Activated CD4-positive, alpha-beta T cell treated with anti-CD3 and anti-CD28 coated beads, Interleukin-2, Interleukin-4, amounts not matched to agents 100 ng/mL and 50 ng/mL, durations not matched to agents 16 hours and 8 hours (primary cell): ENCODE measurements at places on chromosomes 7 and 10.

DNA sequence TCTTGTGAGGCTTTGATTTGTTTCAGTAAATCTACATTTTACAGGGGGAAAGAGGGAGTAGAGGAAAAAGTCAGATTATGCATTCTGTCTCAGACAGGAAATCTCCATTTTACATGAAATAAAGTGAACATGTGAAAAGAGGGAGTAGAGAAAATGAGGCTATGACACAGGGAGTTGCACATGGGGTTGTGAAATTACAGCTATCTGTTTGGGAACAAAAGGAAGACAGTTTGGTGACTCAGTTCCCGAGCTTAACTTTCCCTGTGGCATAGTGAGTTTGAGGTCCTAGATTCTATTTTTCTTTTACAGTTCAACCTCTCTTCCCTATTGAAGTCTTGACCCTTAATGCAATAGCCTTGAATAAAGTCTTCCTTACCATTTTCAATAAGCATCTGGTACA lies 63.2 kb upstream of the AGR3 start:
- DNase-seq: no peak

GRCh38 chr7:88665892-88666514 lies 93.5 kb upstream of the ZNF804B start:
- no peak for DNase-seq

- DNase-seq: no peak
Measured at GRCh38 chr7:129157651-129158050, 13.1 kb downstream of the TSPAN33 start.

GRCh38 chr10:61271127-61271780 lies 181.9 kb downstream of the TMEM26 start:
- no peak for DNase-seq

GRCh38 chr10:70698211-70698610 lies 25.9 kb downstream of the ADAMTS14 start:
- no peak for DNase-seq

GRCh38 chr10:47173929-47174442 lies 126.0 kb upstream of the GDF10 start:
- DNase-seq: no peak

DNA sequence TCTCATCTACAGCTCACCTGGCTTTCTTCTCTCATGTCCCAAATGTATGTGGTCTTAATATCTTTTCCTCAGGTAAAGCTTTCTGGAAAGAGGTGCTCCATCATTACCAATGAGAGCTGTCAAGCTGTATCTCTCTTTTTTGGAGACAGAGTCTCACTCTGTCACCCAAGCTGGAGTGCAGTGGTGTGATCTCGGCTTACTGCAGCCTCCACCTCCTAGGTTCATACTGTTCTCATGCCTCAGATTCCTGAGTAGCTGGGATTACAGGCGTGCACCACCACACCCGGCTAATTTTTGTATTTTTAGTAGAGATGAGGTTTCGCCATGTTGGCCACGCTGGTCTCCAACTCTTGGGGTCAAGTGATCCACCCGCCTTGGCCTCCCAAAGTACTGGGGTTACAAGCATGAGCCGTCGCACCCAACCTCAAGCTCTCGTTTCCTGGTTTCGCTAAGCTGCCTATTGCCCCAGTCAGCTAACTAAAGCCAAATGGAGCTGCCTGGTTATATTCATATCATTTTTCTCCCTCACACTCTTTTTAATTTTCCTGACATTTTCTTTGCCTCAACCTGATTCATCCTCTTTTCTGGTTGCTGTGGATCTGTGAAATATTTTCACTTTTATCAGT lies 60.5 kb downstream of the SUFU start:
- DNase-seq: no peak

GRCh38 chr10:46308113-46308415 lies 21.3 kb downstream of the ANTXRL start:
- DNase-seq: no peak

GRCh38 chr7:44867073-44867995 lies 18.0 kb downstream of the PURB start:
- peak; percentile 46 for DNase-seq

GRCh38 chr7:136677471-136678365 lies 190.7 kb upstream of the CHRM2 start:
- no peak for DNase-seq

- no peak for DNase-seq
Measured at GRCh38 chr7:128735436-128735835, 3.7 kb upstream of the CALU start.

DNA sequence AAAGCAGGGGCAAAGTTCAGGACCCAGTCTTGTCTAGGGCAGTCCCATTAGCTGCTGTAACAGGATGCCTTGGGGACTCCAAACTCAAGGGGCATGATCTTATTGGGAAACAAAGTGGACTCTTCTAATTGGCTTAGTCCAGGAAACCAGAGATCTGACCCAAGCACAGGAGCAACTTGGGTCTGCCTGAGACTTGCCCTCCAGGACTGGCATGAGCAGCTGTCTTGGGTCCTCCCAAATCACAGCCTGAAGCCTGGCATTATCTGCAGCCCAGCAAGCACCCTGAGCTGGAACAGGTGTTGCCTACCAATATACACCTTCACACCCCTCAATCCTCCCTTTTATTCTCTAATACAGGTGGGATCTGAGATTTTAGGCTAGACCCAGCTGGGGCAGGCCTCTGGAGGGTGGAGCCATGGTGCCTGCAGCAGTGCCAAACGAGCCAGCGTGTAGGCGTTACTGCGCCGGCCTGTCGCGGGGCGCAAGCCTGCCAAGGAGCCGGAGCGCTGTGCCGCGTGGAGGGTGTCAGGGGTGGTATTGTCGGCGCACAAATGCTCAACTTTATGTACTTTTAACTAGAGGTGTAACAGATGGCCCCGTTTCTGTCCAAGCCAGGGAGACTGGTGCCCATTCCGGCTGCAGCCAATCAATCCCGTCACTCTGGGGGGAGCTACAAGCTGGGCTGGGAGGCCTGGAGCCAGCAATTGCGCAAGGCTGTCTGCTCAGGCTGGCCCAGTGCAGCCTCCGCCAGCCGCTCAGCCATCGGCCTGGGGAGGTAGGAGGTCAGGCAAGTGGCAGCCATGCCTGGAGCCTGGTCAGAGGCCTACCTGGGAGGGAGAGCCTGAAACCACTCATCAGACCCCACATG lies 12.8 kb upstream of the LBX1 start:
- DNase-seq: no peak

GRCh38 chr10:49225218-49225876 lies 37.2 kb upstream of the TMEM273 start:
- no peak for DNase-seq

DNA sequence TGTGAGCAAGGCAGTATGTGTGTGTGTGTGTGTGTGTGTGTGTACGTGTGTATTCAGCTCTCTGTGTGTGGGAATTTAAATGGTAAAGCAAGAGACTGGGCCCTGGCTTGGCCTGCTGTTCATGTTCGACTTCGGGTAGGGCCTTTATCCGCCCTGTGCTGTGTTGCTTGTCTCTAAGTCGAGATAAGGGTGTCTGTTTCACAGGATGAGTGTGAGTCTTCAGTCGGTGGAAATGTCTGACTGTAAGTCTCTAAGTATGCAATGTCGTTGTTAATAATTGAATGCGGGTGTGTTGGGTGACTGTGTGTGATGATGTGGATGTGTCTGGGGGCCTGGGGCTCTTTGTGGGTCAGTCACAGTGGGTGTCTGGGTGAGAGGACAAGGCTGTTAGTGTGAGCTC lies 34.8 kb downstream of the HIF1AN start:
- DNase-seq: no peak

GRCh38 chr7:73496626-73497025 lies 25.5 kb downstream of the BAZ1B start:
- DNase-seq: no peak

- DNase-seq: no peak
Measured at GRCh38 chr10:117597216-117597615, 54.7 kb downstream of the EMX2 start.

- no peak for DNase-seq
Measured at GRCh38 chr7:24899161-24899560, 80.8 kb downstream of the OSBPL3 start.
